Smooth muscle cell of the pulmonary artery (primary cell): ENCODE measurements at places on chromosomes 13 and 19. TPM values are rescaled to one million over a fixed set of nuclear protein-coding genes. Genes with fewer than 3 reads are reported as not detected.

RNASEH2B gene
- total RNA-seq: 19.0 and 27.7 TPM in 2 replicates

AP1M2 gene
- 0.13 TPM in 1 of 2 replicates, not detected in the other for total RNA-seq

NCLN gene
- total RNA-seq: 52.9 and 86.1 TPM in 2 replicates

ADAMTS10 gene
- total RNA-seq: 21.6 and 29.1 TPM in 2 replicates

LRRC63 gene
- 0.20 TPM in 1 of 2 replicates, not detected in the other for total RNA-seq

SNAPC2 gene
- total RNA-seq: 14.9 and 19.0 TPM in 2 replicates

IRS2 gene
- 1.8 and 3.3 TPM in 2 replicates for total RNA-seq

FCHO1 gene
- 0.17 and 0.65 TPM in 2 replicates for total RNA-seq

ZNF667 gene
- total RNA-seq: 7.8 and 12.9 TPM in 2 replicates

S1PR4 gene
- total RNA-seq: not detected in 2 replicates

UGGT2 gene
- total RNA-seq: 110 and 111 TPM in 2 replicates

FARP1 gene
- 21.5 and 42.6 TPM in 2 replicates for total RNA-seq
